Stimulated activated CD4-positive, alpha-beta T cell treated with anti-CD3 and anti-CD28 coated beads, Interleukin-12 subunit alpha, Interleukin-12 subunit beta, amount 100 ng/mL, for 4 hours (primary cell): ENCODE measurements at places on chromosomes 2 and 18.

- DNase-seq: no peak
Observed at GRCh38 chr2:71557321-71557720, 104.0 kb downstream of the DYSF start.

DNA sequence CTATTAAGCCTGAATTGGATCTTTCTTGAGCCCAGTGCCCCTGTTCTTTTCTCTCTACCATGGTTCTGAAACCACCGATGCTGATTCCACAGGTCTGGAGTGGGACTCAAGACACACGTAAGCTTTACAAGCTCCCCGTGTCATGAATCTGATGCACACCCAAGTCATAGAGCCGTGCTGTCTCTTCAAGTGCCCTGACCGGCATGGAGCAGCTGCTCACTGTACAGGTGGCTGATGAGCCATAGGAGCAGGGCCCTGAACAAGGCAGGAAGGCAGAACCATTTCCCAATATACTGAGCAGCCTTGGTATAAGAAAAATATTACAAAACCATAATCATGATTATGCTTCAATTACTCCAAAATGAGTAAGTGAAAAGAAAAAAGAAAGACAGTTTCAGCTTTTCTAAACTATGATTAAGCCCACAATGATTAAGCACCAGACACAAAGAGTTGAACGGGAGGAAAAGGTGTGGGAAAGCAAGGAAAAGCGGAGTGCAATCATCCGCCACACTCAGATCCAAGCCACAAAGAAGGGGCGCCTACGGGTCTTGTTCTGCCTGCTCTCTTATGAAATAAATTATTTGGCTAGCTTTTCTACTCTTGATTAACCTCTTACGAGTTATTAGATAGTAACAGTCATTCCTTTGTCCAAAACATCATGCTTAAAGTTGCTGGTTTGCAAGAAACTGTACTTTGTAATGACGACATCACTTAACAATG, 41.7 kb downstream of the NOL10 start:
- no peak for DNase-seq

DNA sequence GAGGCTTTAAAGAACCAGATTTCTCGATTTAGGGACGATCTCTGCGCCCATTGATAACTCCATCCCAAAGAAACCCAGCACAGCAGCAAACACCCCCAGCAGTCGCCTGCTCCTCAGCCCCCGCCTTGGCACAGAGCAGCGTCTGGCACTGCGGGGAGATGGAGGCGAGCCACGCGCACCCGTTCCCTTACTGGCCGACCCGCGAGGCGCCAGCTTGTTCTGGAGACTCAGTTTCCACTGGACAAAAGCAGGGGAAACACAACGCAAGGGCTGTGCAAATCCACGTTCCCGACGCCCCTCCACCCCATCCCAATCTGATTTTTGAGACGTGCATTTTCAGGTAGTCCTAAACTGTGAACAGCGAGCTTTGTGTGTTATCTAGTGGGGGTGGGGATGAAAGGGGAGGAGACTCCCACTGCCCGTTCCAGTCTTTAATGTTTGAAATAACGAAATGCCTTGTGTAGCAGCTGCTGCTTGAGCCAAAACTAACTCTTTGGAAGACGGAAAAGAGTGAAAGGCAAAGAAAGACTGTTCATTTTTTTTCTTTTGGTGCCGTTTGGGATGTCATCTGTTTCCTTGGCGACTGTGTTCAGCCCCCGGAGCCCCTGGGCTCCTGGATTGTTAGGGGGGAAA, 143.2 kb downstream of the MEIS1 start:
- DNase-seq: no peak

DNA sequence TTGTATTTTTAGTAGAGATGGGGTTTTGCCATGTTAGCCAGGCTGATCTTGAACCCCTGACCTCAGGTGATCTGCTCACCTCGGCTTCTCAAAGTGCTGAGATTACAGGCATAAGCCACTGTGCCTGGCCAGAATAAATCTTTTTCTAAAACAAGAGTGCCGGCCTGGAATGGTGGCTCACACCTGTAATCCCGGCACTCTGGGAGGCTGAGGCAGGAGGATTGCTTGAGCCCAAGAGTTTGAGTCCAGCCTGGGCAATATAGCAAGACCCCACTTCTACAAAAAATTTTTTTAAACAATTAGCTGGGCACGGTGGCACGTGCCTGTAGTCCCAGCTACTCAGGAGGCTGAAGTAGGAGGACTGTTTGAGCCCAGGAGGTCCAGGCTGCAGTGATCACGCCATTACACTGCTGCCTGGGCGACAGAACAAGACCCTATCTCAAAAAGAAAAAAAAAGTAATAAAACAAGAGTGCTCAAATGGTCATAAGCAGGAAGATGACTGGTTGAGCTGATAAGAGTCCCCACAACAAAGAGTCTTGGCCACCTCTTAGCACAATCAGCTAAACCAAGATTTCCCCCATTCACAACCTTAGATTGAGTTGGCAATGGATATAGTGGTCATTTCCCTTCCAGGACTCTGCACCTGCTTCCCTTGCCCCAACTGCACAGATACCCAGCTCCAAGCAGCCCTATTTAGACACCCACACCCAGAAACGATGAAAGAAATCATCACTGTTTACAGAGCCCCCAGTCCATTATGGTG, 5.8 kb upstream of the UCN start:
- no peak for DNase-seq

GRCh38 chr18:69267895-69268294, 132.8 kb upstream of the DOK6 start:
- no peak for DNase-seq

- DNase-seq: no peak
Observed at GRCh38 chr2:239839306-239839705, 185.8 kb downstream of the NDUFA10 start.

- no peak for DNase-seq
Observed at GRCh38 chr2:9094117-9094516, 90.6 kb upstream of the MBOAT2 start.

GRCh38 chr2:25347205-25347815, 5.6 kb upstream of the DNMT3A start:
- DNase-seq: no peak

GRCh38 chr2:239889641-239890121, 135.5 kb downstream of the NDUFA10 start:
- DNase-seq: no peak

- no peak for DNase-seq
Observed at GRCh38 chr2:147177071-147177857, 667.6 kb upstream of the ACVR2A start.

GRCh38 chr2:38442643-38443541, 65.8 kb upstream of the ATL2 start:
- no peak for DNase-seq

DNA sequence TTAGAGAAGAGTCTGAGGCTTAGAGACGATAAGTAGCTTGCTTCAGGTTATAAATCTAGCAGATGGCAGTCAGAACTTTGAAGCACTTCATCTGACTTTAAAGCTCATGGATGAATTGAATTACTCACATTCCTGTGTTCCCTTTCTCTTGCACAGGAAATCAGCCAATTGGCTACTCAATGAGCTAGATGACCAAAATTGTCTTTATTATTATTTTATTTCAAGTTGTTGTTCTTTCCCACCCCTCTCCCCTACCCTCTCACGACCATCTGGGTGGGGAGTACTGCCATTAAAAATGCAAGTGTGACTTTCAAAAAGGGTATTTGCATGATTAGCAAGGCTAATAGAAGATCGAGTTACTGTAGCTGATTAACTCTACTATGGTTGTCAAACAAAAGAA, 491.1 kb downstream of the NR4A2 start:
- DNase-seq: no peak

GRCh38 chr2:136204971-136205370, 87.0 kb upstream of the CXCR4 start:
- DNase-seq: no peak

DNA sequence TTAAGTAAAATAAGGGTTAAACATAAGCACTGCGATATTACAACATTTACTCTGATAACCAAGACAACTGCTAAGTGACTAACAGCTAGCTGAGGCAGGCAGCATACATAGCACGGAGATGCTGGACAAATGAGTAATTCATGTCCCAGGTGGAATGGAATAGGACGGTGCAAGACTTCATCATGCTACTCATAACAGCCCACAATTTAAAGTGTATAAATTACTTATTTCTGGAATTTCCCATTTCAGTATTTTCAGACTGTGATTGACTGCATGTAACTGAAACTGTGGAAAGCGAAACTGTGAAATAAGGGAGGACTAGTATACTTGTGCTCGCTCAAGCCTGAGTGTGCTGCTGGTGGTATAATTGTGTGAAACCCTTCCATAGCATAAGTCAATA, 12.9 kb downstream of the IER3IP1 start:
- DNase-seq: no peak

DNA sequence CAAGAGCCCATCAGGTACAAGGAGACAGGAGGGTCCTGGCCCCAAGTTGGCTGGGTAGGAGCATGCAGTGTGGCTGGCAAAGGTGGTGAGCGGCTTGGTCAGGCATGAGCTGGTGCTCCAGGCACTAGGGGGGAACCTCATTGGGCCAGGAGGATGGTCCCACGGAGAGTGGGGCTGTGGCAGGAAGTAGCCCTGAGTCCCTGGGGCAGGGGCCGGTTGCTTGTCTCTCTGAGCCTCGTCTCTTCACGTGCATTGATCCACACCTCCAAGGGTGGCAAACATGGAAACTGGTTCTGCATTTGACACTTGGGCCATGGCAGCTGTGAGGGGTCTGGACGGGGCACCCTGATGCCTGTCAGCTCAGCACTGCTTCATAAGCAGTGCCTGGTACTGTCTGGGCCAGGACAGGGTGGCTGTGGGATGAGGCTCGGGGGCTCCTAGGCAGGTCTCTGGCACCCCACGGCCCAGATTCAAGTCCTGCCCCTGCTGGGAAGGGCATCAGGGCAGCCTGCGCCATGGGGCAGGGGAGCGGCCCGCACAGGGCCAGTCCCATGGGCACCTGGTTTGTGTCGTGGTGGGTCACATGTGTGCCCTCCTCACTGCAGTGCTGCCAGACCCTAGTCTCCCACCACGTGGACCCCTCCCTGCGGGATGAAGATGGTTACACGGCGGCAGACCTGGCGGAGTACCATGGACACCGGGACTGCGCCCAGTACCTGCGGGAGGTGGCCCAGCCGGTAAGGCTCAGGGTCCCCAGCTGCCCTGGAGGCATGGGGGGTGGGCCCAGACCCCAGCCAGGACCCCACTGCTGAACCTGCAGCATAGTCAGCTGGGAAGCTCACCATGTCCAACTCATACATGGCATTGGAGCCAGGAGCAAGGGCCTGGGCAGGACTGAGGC, 16.4 kb downstream of the ESPNL start:
- no peak for DNase-seq

GRCh38 chr2:96108151-96108540, 8.2 kb downstream of the ADRA2B start:
- no peak for DNase-seq

GRCh38 chr2:159457589-159457988, 158.8 kb downstream of the BAZ2B start:
- DNase-seq: no peak

DNA sequence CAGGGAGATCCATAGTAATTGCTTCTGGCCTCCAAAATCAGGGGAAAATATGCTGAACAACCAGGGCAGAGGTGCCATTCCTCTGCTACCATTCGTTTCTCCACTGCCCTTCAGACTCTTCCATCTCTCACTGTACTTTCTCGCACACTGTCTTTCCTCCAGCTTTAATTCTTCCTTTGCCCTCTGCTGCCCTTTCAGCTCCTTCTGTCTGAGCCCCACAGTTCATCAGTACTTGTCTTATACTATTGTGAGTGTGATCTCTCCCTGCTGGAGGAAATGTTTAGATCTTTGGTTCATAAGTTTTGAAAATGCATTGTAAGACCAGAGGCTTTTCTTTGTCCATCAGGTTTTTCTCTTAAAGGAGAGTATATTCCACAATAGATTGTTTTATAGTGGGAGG, 184.9 kb upstream of the DTNA start:
- DNase-seq: no peak

- DNase-seq: no peak
Observed at GRCh38 chr2:219358170-219359075, 25.9 kb upstream of the RESP18 start.

GRCh38 chr18:13451661-13452387, 233.3 kb downstream of the LDLRAD4 start:
- no peak for DNase-seq

DNA sequence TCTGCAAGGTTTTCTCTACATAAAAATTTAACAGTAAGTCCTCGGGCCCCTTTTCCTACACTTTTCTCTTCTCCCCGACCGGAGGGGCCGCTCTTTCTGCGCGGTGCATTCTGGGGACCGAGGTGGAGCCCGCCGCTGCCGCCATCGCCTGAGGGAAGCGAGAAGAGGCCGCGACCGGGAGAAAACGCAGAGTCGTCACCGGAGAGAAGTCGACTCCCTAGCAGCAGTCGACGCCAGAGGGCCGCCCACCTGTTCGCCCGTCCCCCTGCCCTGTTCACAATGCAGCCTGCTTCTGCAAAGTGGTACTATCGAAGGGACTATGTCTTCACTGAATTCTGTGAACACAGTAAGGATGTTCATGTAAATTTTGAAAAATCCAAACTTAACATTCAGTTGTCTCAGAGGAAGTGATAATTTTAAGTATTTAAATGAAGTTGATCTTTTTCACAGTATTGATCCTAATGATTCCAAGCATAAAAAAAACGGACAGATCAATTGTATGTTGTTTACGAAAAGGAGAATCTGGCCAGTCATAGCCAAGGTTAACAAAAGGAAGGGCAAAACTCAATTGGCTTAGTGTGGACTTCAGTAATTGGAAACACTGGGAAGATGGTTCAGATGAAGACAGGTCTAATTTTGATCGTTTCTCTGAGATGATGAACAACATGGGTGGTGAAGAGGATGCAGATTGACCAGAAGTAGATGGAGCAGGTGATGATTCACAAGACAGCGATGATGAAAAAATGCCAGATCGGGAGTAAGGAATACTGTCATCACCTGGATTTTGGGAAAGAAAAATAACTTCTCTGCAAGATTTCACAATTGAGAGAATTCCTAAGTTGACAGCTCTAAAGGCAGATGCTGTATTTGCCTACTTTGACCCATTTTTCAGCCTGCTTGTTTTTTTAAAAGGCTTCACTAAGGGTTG, 55.8 kb downstream of the ASXL2 start:
- peak; percentile 48 for DNase-seq

GRCh38 chr18:12309683-12310198, 1.7 kb downstream of the TUBB6 start:
- no peak for DNase-seq
